ENCODE measurements at places on chromosomes 2 and 18.

DNA sequence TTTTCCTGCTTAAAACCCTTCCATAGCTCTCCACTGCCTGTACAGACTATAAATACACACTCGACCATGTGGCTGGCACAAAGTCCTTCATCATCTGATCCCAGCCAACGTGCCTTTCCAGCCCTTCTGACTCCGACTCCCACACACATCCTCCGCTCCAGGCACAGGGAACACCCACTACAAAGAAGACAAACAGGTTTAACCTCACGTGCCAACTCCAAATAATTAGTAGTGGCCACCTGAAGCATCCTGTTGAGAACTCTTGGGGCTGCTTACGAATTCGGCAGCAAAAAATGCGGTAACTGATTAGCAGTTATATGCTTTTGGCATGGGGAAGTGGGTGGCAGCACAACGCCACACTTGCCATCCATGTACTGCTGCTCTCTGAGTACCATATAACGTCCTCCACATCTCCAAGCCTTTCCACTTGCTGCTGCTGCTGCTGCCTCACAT, 12.1 kb downstream of the SPIRE1 start:
- peaks cover 2% of the 10 kb centered on the region for H3K27me3 ChIP-seq
- no peak overlapping the region for H3K4me3 ChIP-seq
- DNase-seq, result no peak
- H3K27ac ChIP-seq, result no peak overlapping the region

- peaks cover 71% of the 10 kb centered on the region for H3K27me3 ChIP-seq
- peaks cover 24% of the 10 kb centered on the region for H3K4me1 ChIP-seq
- DNase-seq, result no peak
- peaks cover 3% of the 10 kb centered on the region for H3K36me3 ChIP-seq
Observed at GRCh38 chr2:134705861-134706586, 12.8 kb downstream of the TMEM163 start.

- H3K36me3 ChIP-seq, result no peaks in the 10 kb centered on the region
- H3K4me1 ChIP-seq, result peaks cover 75% of the 10 kb centered on the region
- H3K27ac ChIP-seq, result peak overlapping the region; percentile 92
- no peaks in the 10 kb centered on the region for H3K27me3 ChIP-seq
- DNase-seq, result peak; percentile 76
Observed at GRCh38 chr2:96962567-96963203, 23.7 kb downstream of the FAM178B start.

DNA sequence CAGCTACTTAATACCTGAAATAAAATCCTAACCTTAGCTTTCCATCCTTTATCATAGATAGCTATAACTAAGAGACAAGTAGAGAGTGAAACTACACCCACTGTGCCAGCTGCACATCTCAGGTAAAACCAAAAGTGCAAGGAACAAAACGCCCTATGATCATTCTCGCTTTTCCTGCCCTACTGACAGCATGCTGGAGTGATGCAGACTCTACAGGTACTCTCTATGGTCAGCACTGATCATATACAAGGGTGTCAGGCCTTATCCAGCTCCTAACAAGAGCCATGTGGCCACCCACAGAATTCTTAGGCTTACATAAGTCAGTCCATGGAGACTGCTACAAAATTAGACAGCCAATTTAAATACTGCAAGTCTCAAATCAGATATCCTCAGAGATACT, 45.6 kb downstream of the REV1 start:
- H3K4me1 ChIP-seq, result peaks cover 8% of the 10 kb centered on the region
- DNase-seq, result no peak
- no peak overlapping the region for H3K4me3 ChIP-seq
- H3K36me3 ChIP-seq, result peaks cover 20% of the 10 kb centered on the region
- no peaks in the 10 kb centered on the region for H3K27me3 ChIP-seq

DNA sequence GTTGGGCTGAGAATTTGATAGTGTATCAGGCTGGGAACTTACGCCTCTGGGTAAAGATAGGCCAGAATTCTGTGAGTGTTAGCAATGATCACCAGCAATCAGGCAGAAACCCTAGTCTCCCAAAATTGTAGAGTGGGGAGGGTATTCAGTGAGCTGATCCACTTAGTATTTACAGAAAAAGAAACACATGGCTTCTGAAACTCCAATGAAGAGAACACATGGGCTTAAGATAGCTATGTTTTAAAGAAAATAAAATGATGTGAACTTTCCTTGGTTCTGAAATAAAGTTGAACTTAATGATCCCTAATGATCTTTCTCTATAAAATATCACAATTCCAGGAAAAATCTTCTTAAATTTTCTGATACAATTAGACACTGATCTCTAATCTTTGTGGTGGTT, 472.8 kb downstream of the DCC start:
- H3K27me3 ChIP-seq, result no peaks in the 10 kb centered on the region
- H3K4me1 ChIP-seq, result no peaks in the 10 kb centered on the region
- H3K4me3 ChIP-seq, result no peak overlapping the region
- no peak overlapping the region for H3K27ac ChIP-seq
- no peaks in the 10 kb centered on the region for H3K36me3 ChIP-seq

- H3K4me1 ChIP-seq, result peaks cover 2% of the 10 kb centered on the region
- H3K36me3 ChIP-seq, result no peaks in the 10 kb centered on the region
- H3K27ac ChIP-seq, result no peak overlapping the region
- H3K27me3 ChIP-seq, result no peaks in the 10 kb centered on the region
Observed at GRCh38 chr2:99559075-99559662, 69.4 kb upstream of the REV1 start.

DNA sequence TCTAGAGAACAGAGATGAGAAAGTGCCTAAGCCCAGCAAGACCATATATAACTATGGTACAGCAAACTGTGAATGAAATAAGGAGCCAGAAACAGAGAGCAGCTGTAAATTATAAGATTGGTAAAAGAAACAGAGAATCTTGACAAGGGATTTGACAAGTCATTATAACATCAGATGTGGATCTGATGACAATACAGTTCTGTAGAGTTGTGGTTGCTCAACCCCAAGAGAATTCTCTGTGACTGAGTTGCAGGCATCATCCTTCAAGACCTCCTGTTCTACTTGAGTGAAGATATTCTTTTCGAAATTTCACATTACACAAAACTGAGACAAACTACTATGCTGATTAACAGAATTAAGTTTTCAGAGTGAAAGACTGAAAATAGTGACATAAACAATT, 343.1 kb upstream of the SLC39A10 start:
- H3K27ac ChIP-seq, result no peak overlapping the region
- no peak for DNase-seq
- peaks cover 2% of the 10 kb centered on the region for H3K27me3 ChIP-seq
- H3K4me3 ChIP-seq, result no peak overlapping the region
- H3K36me3 ChIP-seq, result no peaks in the 10 kb centered on the region

DNA sequence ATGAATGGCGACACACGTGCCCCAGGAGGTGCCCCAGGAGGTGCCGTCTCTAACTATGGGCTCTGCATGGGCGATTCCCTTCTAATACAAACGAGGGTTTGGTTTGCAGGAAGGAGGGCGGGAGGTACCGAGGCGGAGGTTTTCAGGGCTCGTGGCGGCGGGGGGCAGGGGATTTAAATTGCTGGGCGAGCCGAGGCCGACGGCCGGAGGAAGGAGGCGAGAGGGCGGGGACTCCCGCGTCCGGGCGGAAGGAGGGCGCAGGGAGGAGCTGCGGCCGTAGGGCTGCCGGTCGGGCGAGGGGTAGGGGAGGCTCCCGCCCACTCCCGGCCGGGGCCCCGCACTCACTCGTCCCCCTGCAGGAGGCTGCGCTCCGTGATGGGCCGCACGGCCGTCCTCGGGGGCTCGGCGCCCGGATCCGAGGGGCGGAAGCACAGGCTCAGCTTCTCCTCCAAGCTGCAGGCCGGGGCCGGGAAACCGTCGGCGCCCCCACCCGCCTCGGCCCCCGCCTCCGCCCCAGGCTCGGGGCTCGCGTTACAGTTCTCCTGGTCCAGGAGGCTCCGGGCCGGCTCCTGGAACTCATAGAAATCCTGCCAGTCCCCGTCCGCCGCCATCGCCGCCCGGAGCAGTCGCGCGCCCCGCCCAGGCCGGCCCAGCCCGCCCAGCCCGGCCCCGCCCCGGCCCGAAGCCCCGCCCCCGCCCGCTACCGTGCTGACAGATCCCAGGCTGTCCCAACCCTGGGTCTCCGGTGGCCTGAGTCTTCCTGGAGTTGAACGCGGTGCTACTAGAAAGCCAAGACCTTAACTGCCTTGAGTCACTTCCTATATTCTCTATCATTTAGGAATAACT, at the start of gene FEZ2:
Gene FEZ2, minus strand, starts transcription at position 637 of the 846 bp plus-strand sequence. Its CDS starts 26 bp downstream, at position 611.
- H3K4me1 ChIP-seq, result peaks cover 18% of the 10 kb centered on the region
- H3K36me3 ChIP-seq, result peaks cover 9% of the 10 kb centered on the region
- peak within 1 kb of the TSS; percentile 84 for H3K4me3 ChIP-seq
- peak; percentile 72 for DNase-seq

- H3K36me3 ChIP-seq, result no peaks in the 10 kb centered on the region
- DNase-seq, result no peak
- H3K27me3 ChIP-seq, result no peaks in the 10 kb centered on the region
- no peaks in the 10 kb centered on the region for H3K4me1 ChIP-seq
- H3K4me3 ChIP-seq, result no peak overlapping the region
Observed at GRCh38 chr18:71021030-71021362, 732.2 kb downstream of the SOCS6 start.
